ENCODE measurements at places on chromosomes 5 and 9. TPM values are rescaled to one million over a fixed set of nuclear protein-coding genes. Genes with fewer than 3 reads are reported as not detected.

GRCh38 chr5:159915904-159916840 is at the start of gene ADRA1B:
Gene ADRA1B, plus strand, starts transcription at chr5:159916482. Its CDS starts 424 bp downstream, at chr5:159916906.
- peak; percentile 75 for DNase-seq

- DNase-seq = no peak
Observed at GRCh38 chr9:81132796-81133195, 556.6 kb downstream of the TLE1 start.

GRCh38 chr5:132193165-132193694 is 34.4 kb downstream of the P4HA2 start:
- no peak for DNase-seq

DNA sequence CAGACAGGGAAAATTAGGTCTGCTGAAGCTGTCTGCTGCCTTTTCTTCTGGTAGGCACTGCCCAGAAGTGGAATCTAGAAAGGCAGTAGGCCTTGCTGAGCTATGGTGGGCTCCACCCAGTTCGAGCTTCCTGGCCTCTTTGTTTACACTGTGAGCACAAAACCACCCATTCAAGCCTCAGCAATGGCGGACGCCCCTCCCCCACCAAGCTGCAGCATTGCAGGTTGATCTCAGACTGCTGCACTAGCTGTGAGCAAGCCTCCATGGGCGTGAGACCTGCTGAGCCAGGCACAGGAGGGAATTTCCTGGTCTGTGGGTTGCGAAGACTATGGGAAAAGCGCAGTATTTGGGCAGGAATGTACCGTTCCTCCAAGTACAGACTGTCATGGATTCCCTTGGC is 18.5 kb downstream of the AGTPBP1 start:
- no peak for DNase-seq

Gene FAM221B
- not detected for total RNA-seq

DNA sequence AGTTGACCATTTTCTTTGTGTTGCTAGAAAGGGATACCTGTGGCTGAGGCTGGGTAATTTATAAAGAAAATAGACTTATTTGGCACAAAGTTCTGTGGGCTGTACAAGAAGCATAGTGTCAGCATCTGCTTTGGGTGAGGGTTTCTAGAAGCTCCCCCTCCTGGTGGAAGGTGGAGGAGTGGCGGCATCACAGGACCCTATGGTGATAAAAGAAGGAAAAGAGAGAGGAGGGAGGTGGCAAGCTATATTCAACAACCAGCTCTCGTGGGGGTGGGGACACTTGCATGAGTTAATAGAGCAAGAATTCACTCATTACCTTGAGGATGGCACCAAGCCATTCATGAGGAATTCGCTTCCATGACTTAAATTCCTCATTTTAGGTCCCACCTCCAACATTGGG is 2041.4 kb upstream of the CDH9 start:
- no peak for DNase-seq

Gene ANXA6
- 60.1 TPM for total RNA-seq

- no peak for DNase-seq
Observed at GRCh38 chr5:28927559-28928326, 1889.4 kb upstream of the CDH9 start.

GRCh38 chr9:16867576-16868311 is 2.7 kb downstream of the BNC2 start:
- DNase-seq = peak; percentile 69

GRCh38 chr5:52854301-52854700 is 66.6 kb downstream of the ITGA1 start:
- no peak for DNase-seq

DNA sequence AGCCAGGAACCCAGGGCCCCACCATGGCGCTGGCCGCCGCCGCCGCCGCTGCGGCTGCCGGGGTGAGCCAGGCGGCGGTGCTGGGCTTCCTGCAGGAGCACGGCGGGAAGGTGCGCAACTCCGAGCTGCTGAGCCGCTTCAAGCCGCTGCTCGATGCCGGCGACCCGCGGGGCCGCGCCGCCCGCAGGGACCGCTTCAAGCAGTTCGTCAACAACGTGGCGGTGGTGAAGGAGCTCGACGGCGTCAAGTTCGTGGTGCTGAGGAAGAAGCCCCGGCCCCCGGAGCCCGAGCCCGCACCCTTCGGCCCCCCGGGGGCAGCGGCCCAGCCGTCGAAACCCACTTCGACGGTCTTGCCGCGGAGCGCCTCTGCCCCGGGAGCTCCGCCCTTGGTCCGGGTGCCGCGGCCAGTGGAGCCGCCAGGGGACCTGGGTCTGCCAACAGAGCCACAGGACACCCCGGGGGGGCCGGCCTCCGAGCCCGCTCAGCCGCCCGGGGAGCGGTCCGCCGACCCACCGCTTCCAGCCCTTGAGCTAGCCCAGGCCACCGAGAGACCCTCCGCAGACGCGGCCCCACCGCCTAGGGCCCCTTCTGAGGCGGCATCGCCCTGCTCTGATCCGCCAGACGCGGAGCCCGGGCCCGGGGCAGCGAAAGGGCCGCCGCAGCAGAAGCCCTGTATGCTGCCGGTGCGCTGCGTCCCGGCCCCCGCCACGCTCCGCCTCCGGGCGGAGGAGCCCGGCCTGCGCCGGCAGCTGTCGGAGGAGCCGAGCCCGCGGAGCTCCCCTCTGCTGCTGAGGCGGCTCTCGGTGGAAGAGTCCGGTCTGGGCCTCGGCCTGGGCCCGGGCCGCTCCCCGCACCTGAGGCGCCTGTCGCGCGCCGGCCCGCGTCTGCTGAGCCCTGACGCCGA is 749 bp downstream of the SOWAHA start:
- DNase-seq = peak; percentile 20

- DNase-seq = no peak
Observed at GRCh38 chr5:95975703-95976102, 14.1 kb upstream of the ELL2 start.

DNA sequence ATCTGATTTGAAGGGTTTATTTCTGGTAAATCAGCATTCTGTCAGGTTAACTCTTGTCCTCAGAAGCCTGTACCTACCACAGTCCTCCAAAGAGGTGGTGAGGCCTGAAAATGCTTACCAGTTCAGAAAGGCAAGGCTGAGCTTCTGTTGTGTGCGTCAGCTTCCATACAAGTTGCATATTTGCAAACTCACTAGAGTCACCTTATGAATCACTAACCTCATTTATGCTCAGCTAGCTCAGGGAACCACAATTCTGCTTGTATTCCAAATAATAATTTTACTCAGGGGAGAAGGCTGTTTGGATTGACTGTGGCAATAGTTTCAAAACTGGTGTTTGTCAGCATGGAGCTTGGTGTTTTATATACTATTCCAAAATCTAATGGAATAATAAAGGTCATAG is 355.1 kb upstream of the RFX3 start:
- DNase-seq = no peak

DNA sequence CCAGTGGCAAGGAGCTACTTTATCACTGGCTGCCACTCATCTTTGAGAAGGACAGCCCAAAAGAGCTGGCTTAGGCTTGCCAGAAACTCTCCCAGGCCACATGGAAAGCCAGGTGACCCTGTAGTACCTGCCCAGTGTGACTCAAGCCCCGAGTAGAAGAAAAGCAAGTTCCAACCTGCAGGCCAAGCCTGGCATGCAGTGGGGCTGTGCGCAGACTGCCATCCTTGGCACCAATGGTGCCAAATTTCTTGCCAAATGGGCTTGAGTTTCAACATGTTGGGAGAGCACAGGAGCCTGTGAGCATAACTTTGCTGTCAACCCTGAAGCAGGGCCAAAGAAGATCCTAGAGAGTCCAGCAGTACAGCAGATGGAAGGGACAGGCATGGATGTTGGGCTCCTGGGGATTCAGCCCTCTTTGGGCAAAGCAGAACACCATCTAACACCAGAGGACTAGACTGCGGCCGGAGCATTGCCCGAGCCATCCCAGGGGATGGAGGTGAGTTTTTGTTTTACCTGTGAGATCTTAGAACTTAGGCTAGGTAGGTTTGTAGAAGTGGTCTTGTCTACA is 27.3 kb upstream of the SHB start:
- DNase-seq = no peak

DNA sequence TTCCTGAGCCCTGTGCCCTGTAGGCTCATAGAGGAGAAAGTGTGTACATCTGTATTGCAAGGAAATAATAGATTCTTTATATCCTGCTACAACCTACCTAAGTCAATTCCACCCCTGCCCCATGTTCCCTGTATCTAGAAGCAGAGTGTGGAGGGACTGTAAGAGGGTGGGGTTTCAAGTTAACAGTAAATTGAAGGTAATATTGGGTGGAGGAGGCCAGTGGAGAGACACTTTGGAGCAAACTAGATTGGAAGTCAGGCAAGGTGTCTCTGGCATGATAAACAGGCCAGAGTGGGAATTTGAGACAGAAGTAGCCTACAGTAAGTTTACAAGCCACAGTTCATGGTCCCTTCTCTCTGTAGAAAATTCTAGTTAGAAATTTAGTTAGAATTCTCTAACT is 2.3 kb upstream of the HEMGN start:
- no peak for DNase-seq

Gene SLC6A7
- total RNA-seq = not detected

Gene IL4
- total RNA-seq = not detected

GRCh38 chr9:128651798-128652197 is 4.8 kb downstream of the DYNC2I2 start:
- no peak for DNase-seq

GRCh38 chr9:104073770-104074133 is 20.4 kb upstream of the SMC2 start:
- DNase-seq = no peak

Gene PAEP
- total RNA-seq = not detected

Gene ESM1
- total RNA-seq = 157 TPM

DNA sequence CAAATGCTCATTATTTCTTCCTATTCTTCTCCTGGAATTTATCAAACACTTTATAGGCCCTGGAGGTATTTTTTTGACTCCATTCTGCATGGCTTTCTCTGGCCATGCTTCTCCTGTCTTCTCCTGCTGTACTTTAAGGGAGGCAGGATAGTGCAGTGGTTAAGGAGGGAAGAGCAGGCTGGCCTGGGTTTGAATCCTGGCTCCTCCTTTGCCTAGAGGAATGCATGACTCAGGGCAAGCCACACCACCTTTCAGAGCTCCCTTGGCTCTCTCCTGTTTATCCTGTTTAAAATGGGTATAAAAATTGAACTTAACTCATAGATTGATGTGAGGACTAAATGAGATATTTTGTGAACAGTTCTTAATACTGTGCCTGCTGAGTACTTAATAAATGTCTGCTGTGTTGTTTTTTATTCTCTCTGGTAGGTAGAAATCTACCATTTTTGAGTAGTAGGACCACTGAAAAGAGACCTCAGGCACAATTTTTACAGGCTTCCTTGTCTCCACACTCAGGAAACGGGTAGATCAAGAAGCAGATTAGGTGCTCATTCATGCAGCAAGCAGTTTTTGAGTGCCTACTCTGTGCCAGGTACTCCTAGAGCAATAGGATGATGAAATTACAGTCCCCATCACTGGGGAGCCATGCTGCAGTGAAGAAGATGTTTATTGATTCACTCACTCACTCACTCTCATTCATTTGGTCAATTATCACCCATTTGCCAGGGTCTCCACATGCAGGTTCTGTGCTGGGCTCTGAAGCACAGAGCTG is 32.7 kb upstream of the ARAP3 start:
- no peak for DNase-seq

DNA sequence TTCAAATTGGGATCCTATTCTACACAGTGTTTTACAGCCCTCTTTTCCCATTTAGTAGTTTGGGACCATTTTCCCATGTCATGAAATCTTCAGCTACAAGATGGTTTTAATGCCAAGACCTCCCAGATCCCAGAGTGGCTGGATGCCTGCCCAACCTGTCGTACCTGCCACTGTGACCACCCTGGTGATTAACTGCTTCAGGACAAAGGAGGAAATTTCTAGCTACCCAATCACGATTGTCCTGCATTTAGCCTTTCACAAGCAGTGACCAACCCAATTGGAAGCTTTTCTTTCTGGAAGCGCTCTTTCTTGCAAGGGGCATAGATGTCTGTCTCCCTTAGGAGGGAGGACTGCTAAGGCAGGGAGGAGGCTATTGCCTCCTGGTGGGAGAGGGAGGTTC is 13.8 kb downstream of the IL9 start:
- DNase-seq = no peak

- DNase-seq = peak; percentile 40
Observed at GRCh38 chr5:37774912-37775483, 64.8 kb downstream of the GDNF start.

Gene GHR
- total RNA-seq = 3.1 TPM

DNA sequence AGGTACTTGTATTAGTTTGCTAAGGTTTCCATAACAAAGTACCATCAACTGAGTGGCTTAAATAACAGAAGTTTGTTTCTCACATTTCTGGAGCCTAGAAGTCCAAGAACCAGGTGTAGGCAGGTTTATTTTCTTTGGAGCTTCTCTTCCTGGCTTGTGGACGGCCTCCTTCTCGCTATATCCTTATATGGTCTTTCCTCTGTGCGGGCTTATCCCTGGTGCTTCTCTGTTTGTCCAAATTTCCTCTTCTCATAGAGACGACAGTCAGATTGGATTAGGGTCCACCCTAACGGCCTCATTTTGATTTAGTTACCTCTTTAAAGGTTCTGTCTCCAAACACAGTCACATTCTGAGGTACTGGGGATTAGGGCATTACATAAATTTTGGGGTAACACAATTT is 88.3 kb downstream of the RMI1 start:
- DNase-seq = no peak

- DNase-seq = peak; percentile 31
Observed at GRCh38 chr5:179906795-179907555, 722 bp downstream of the TBC1D9B start.

- DNase-seq = no peak
Observed at GRCh38 chr9:93651521-93651950, 75.2 kb downstream of the PHF2 start.

DNA sequence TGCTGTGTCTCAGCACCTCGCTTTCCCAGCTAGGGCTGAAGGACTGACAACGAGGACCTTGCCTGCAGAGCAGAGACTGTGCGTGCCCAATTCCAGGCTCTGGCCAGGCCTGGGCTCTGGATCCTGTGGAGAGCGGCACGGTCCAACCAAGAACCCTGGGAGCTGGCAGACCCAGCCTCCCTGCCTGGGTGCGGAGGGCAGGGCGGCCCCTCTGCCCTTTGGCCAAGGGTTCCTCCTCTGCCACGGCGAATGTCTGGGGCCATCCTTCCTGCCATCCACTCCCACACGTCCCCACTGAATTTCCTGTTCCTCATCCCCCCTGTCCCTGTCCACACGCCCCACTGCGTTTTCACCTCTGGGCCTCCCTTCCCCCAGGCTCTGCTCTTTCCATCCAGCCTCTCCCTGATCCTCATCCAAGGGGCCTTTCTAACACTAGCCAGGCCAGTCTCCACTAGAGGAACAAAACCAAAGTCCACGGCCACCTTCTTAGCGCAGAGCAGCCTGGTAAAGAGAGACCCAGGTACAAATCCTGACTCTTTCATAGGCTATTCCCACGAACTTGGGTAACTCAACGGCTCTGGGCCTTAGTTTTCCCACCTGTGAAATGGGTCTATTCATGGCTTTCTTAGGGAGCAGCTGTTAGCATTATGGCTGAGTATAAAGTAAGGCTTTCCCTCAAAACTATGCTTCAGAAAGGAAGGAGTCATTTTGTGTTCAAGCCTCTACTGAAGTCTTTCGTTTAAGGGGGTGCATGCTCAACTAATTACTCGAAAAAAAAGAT is 95.5 kb upstream of the PHYKPL start:
- DNase-seq = no peak

DNA sequence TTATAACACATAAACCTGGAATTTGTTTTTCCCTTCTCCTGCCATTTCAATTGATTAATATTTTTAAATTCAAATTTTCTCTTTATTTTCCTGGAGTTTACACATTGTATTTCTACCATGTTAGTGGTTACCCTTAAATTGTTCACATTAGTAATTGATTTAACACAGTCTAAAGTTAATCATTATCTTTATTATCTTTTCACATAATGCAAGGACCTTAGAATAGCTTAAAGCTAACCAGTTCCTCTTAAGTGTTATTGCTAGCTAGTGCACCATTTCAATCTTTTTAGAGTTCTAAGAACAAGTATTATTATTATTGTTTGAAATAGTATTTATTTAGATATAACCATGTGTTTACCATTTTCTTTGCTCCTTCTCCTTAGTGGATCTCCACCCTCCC is 251.2 kb upstream of the FBXL7 start:
- DNase-seq = no peak

All from lung microvascular endothelial cell (primary cell).